ENCODE measurements at places on chromosomes 5 and 9.
A peak's percentile ranks its signal among the peaks of the same experiment; 100 is the strongest.

GRCh38 chr5:127210042-127210441, 80.6 kb upstream of the MEGF10 start:
- DNase-seq, result no peak

GRCh38 chr5:139445325-139446170, 6.2 kb upstream of the DNAJC18 start:
- DNase-seq, result peak; percentile 40

- DNase-seq, result no peak
Measured at GRCh38 chr9:129823542-129823934, 398 bp downstream of the TOR1A start.

DNA sequence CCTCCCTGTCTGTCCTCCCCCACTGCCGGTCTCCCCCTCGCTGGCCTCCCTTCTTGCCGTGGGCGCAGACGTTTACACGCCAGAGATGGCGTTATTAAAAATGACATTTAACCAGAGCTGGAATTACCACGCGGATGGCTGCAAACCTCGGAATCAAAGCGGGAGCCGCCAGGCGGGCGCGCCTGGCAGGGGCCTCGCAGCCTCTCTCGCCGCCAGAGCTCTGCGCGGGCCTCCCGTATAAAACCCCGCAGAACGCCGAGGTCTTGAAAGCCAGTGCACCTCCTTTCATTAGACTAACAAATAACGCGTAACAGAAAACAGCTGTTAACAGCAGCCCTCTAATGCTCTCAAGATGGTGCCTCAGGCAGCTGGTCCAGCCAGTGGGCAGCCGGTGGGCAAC, 10.2 kb downstream of the PRRX2 start:
- DNase-seq, result no peak

- DNase-seq, result no peak
Measured at GRCh38 chr9:86978922-86979474, 31.7 kb upstream of the GAS1 start.

GRCh38 chr5:128490761-128491160, 47.3 kb downstream of the FBN2 start:
- DNase-seq, result no peak
